ENCODE measurements at places on chromosomes 13 and 19.

DNA sequence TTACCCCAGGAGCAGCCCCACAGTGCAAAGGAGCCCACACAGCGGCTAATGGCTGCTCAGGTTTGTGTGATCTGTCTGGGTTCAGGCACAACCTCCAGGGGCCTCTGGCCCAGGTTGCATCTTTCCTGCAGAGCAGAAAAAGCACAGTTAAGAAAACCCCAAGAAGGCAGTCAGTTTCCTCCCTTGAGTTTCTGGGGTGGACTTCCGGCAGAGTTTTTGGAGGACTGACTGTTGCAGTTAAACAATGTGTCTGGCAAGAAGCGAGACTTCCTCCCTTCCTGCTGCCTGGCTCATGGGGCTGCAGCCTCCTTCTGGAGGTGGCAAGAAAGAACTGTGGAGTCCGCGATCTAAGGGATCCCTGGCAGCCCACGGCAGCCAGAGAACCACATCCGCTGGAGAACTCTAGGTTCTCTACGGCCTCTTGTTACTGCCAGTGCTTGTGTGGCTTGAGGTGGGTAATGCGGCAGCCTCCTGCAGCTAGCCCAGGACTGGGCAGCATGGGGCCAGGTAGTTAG lies 114.4 kb downstream of the ZDHHC20 start:
- no peak for DNase-seq

DNA sequence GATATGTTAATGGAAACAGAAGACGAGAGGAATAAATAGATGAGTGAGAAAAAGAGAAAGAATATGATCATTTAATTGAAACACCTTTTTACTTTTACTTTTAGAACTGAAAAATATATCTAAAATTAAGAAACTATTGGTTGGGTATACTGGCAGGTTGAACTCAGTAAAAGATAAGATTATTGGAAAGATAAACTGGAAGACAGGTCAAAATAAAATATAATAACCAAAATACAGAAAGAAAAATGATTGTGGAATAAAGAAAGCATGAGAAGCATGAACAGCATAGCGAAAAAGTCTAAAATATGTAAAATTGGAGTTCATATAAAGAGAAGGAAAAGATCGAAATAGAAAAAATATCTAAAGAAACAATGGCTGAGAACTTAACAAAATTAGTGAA lies 242.2 kb upstream of the MIR17HG start:
- DNase-seq = no peak

GRCh38 chr19:53294786-53295441 lies 27.4 kb upstream of the VN1R4 start:
- no peak for DNase-seq

DNA sequence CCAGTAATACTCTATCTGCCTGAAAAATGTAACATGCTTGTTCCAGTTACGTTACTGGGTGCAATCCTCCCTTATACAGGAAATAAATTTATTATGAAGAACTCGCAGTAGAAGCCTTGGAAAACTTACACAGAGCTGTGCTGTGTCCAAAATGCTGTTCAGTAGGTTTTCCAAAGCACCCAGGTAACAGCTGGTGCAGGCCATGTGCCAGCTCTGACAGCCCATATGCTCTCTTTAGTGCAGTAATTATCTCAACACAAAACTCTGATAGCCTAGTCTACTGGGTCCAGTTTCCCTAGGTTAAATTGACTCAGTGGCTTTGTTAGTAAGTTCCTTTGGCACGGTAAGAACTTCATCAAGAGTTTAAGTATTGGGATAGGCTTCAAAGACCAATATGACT lies 120.7 kb upstream of the OBI1 start:
- DNase-seq = no peak

DNA sequence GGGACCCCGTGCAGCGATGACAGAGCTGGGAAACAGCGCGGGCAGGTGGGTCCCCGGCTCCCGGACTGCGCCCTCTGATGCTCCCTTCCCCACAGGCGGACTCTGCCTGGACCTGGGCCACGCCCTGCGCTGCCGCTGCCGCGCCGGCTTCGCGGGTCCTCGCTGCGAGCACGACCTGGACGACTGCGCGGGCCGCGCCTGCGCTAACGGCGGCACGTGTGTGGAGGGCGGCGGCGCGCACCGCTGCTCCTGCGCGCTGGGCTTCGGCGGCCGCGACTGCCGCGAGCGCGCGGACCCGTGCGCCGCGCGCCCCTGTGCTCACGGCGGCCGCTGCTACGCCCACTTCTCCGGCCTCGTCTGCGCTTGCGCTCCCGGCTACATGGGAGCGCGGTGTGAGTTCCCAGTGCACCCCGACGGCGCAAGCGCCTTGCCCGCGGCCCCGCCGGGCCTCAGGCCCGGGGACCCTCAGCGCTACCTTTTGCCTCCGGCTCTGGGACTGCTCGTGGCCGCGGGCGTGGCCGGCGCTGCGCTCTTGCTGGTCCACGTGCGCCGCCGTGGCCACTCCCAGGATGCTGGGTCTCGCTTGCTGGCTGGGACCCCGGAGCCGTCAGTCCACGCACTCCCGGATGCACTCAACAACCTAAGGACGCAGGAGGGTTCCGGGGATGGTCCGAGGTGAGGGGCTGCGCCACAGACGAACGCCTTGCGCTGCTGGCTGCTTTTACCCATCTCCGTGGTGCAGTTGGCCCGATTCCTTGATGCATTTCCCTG lies 7.8 kb upstream of the SELENOV start:
- DNase-seq = peak; percentile 40

GRCh38 chr13:103033999-103034398 lies 32.2 kb downstream of the SLC10A2 start:
- no peak for DNase-seq

- peak; percentile 47 for DNase-seq
These were observed 1.0 kb downstream of the EPOR start for GRCh38 chr19:11382898-11383705.

GRCh38 chr19:45186509-45187334 lies 8.1 kb downstream of the BLOC1S3 start:
- no peak for DNase-seq

DNA sequence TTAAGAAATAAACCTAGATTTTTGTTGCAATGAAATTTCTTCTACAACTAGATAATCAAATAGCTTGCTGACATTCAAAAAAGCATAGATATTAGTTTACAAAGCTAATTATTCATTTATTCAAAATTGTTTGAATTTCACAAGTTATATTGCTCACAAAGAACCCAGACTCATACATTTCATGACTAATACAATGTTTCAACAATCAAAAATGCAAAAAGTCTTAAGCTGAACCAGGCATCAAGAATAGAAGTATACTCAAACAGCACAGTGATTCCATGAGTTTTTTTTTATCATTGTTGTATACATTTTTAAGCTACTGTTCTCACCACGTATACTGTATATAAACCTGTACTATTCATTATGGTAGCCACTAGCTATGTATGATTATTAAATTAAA lies 51.0 kb downstream of the DIAPH3 start:
- no peak for DNase-seq

DNA sequence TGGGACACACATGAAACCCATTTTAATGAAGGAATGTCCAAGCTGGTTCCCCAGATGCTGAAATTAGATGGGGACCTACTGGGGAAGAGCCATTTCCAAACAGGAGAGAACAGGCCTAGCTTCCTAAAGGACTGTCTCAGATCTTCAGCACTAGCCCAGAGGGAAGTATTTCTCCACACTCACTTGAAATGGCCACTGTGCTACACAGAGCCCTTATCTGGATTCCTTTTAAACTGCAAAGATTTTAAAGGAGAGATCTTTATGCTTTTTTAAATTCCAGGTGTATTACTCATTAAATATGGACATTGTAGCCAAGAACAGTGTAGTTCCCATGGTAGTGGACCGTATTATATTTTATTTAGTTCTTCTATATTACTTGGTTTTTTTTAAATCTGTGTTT lies 255.3 kb downstream of the SHISA2 start:
- DNase-seq = no peak

- no peak for DNase-seq
These were observed 29.2 kb upstream of the ARGLU1 start for GRCh38 chr13:106597186-106597585.

GRCh38 chr19:13093407-13094105 lies 9.1 kb downstream of the LYL1 start:
- peak; percentile 86 for DNase-seq

DNA sequence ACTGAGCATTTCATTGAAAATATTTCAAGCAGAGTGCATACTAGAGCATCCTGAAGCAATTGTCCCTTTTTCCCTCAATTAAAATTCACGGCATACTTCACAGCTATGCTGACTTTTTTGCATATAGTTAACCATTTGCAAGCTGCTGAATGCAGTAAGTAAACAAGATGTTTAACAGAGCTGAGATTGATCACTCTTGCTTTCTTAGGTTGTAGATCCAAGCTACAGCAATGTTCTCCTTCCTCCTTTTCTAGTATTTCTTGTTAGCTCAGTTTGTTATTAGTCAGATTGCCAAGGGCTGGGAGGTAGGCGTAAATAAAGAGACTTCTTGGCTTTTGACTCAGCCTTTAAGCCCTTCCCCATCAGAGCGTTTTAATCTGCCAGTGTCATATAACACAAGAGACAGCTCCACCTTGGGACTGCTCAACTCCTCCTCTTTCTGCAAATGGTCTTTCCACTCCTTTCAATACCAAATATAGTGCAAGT lies at the start of gene SLITRK6:
SLITRK6 (minus strand) TSS at position 323 of the 486 bp plus-strand sequence. CDS start 2,911 bp downstream, outside the sequence.
- no peak for DNase-seq

- DNase-seq = no peak
These were observed 53.6 kb upstream of the PABPC3 start for GRCh38 chr13:25042151-25042865.

DNA sequence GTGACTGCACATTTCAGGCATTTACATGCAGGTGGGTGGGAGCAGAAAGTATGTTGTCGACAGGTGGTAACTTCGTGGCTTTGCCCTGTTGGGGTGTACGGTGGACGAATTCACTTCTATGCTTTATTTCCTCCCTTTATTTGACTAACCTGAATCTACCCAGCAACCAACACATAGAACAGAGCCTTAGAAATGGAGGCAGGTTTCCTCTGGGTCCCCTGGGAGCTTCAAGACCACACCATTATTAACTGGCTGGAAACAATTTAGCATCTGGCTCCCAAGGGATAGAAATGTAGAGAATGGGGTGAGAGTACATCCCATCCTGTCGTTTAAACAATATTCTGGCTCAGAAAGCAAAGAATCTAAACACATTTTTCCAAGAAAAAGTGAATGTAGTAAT lies 244.4 kb downstream of the DLEU7 start:
- no peak for DNase-seq

- no peak for DNase-seq
These were observed 214.2 kb downstream of the OXGR1 start for GRCh38 chr13:96780105-96780504.

DNA sequence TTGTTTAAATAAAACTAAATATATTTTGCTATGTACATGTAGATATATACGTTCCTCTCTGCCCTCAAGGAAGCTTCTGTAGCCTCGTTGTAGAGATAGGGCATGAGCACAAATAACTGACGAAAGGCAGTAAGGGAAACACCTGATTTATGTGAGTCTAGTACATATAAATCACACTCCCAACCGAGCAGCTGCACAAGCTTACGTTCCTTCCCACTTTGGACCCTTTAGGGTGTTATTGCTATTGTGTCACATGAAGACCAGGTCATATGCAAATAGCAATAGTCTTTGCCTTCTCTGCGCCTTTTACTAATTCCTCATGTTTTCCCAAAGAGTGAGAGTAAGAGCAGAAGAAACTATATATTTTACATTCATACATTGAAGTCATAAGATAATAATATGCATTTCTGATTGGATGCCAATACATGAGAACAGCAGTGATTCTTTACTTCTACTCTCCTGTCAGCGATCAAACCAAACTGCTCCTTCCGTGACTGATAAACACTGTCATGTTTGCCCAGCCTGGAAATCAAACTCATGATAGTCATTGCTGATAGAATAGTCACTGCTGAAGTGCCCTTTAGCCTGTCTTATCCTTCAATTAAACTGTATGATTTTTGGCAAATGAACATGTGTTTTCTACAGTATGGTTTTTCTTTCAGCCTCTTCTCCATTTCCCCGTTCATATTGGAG lies 127.2 kb upstream of the MAB21L1 start:
- no peak for DNase-seq

- DNase-seq = no peak
These were observed 1241.9 kb downstream of the UQCRFS1 start for GRCh38 chr19:27971071-27971470.

DNA sequence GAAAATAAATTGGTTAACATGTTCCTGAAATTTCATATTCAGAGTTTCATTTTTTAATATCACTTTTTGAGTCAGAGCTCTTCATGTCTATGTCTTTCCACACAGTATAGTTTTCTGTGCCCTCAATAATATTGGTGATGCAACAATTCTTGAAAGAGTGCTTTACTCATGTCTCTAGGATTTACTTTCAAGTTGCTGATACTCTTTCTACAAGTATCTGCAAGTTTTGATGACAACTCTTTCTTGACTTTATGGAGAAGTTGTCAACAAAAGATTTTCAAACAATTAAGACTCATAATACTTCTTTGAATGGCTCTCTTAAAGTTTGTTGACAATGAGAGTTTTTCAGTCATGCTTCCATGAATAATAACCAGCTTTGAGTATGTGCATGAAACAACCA lies 561.7 kb downstream of the DIAPH3 start:
- no peak for DNase-seq

DNA sequence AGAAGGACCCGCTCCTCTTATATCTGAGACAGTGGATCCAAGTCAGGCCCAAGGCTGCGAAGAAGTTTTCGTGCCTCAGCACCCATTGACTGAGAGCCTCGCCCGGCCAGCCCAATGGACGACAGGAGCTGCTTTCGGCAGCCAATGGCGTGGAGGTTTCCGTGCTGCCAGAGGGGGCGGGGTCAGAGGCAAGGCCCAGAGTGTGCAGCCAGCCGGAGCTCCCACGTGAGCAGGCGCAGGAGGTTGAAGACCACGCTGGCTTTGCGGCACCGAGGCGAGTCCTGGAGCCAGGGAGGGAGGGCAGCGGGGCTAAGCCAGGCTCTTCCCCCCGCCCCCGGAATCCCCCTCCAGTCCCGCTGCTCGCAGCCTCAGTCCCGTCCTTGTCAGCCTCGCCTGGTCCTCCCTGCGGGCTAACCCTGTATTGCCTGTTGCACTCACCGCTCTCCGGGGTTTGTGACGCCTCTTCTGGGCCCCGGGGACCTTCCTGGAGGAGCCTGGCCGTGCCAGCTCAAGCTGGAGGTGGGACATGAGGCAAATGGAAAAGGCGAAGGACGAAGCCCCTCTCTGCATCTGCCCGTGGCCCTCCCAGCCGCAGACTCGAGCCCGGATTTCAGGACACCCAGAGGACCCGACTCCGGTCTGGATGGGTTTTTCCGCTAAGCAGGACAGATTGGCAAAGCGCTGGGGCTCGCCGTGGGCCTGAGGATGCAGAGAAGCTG lies 1.5 kb downstream of the IFNL4 start:
- DNase-seq = no peak

DNA sequence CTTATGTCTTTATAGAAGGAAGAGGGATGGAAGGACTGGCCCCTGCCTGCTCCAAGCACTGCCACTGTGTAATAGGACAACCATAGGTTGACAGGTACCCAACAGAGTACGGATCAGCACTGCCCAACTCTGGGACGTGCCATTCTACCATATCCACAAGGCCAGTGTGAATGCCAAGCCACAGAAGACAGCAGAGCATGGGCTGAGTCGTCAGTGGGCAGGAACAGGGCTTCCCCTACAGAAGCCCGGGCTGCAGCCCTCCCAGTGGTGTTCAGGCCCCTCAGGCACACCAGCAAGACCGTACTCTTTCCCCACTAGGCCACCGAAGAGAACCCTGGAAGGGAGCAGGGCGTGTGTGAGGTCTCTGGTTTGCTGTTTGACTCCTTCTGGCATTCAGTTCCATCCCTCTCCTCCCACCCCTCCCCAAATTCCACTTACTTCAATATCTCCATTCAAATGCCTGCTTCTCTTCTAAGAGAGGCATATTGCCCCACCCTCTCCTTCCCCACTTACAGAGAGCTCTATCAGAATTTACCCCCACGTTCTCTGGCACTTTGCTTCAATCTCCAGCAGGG lies 209.4 kb downstream of the FOXO1 start:
- DNase-seq = no peak
